Effector memory CD4-positive, alpha-beta T cell (primary cell): ENCODE measurements at places on chromosomes 13 and 19.
A peak's percentile ranks its signal among the peaks of the same experiment; 100 is the strongest.

DNA sequence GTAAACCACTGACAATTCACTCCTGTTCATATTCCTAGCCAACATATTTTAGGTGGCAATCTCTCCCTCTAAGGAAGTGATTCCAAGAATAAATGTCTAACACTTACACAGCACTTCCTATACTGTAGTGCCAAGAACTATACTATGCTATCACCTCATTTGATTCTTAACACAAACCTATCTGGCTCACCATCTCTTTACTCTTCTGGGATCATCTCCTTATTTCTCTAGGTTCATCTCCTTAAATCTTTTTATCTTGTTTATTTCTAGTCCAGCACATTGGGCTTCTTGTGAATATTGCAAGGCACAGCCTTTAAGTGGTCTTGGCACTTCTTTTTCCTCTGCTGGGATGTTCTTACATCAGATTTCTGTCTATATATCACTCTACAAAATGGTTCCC is 366.3 kb downstream of the SLITRK6 start:
- DNase-seq, result no peak

GRCh38 chr19:55284405-55285058 is 735 bp downstream of the BRSK1 start:
- DNase-seq, result no peak

- no peak for DNase-seq
These were observed 8.6 kb upstream of the FXYD3 start for GRCh38 chr19:35106898-35107541.

DNA sequence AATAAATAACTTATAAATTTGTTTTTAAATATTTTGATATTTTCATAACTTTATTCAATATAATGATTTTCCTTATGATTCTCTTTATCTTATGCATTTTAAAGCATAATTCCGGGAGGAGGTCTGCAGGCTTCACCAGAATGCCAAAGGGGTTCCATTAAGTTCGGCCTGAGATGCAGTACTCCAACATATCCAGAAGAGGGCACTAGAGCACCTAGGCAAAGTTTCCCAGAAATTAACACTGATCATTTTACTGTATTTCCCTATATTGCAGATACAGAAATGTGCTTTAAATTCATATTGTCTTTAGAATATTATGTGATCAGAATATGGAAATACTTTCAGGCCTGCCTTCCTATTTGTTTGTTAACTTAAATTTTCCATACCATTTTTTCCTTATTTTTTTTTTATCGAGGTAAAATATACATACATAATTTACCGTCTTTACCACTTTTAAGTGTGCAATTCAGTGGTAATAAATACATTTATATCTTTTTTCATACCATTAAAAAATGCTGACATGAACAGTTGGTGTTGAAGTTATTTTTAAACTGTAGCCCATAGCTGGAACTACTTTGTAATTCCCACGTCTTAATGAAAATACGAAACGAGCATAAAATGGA is 58.9 kb upstream of the TM9SF2 start:
- DNase-seq, result peak; percentile 43
